Activated naive CD4-positive, alpha-beta T cell (primary cell): ENCODE measurements at places on chromosomes 12 and 14.

DNA sequence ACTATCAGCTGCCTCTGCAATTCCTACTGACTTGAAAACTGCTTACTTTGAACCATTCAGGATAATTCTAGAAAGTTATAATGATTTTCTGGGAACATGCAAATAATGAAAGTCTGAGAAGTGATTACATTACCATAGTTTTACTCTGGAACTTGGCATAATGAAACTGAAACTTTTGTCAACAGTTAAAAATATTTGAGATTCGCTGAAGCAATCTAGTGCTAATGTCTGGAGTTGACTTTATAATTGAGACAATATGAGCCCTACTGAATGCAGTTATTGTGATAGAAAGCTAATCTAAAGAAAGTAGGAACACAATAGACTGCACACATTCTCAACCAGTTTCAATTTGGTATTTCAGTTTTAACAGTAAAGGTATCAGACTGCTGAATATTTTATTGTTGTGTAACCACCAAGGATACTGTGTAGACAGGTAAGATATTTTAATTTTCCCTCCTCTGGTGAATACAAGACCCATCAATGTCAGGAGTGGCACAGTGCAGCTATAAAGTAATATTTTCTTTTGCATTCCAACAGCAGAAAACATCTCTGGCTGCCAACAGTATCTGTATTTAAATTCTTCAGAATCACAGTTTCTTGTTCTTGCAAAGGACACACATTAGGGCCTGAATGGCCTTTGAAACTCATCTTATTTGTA is 483.5 kb downstream of the ATP23 start:
- no peak for DNase-seq

DNA sequence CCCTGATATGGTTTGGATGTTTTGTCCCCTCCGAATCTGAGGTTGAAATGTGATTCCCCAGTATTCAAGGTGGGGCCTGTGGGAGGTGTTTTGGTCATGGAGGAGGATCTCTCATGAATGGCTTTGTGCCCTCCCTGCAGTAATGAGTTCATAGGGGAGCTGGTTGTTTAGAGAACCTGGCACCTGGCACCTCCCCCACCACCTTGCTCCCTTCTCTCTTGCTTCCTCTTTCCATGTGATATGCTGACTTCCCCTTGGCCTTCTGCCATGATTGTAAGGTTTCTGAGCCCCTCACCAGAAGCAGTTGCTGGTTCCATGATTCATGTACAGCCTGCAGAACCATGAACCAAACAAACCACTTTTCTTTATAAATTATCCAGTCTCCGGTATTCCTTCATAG is 32.6 kb downstream of the CD163L1 start:
- no peak for DNase-seq

DNA sequence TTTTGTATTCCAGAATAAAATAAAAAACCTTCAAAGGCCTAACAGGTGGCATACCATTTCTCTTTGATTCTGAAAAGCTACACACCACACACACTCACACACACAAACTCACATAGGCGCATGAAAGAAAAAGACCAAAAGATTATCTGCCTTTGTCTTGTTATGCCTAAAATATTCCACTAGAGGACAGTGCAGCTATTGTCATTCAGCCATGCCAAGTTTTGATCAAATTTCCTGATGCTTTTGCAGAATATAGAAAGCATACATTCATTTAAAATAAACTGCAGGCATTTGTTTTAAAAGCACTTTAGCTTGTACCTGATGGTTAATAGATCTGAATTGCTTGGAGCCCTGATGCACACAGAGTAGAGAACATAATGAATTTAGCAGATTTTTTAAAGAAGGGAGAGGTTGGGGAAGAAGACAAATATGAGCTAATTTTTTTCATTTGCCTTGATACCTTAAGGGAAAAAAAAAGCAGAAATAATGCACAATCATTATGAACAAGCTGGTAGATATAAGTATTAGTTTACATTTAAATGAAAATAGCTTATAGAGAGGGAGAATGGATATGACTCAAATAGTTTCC is 1766.9 kb upstream of the SEL1L start:
- no peak for DNase-seq

- no peak for DNase-seq
Measured at GRCh38 chr14:105876158-105876557, 349.8 kb downstream of the TMEM121 start.

DNA sequence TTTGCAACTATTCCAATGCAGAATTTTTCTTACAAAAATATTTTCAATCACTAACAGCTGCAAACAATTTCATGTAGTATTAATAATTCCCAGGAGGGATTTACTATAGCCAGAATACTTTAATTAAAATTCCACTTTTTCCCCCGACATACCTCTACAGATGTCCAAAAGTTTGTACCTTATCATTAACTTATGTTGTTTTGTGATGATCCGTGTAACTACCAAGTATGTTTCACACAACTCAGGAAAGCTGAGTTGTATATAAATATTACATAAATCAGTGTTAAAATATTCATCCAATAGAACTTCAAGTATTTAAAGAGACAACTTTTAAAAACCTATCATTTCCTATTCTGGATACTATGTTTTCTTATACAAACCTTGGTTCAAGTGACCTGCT is 2.4 kb downstream of the EPS8 start:
- no peak for DNase-seq

- no peak for DNase-seq
Measured at GRCh38 chr12:1776170-1776921, 44.0 kb upstream of the LRTM2 start.

DNA sequence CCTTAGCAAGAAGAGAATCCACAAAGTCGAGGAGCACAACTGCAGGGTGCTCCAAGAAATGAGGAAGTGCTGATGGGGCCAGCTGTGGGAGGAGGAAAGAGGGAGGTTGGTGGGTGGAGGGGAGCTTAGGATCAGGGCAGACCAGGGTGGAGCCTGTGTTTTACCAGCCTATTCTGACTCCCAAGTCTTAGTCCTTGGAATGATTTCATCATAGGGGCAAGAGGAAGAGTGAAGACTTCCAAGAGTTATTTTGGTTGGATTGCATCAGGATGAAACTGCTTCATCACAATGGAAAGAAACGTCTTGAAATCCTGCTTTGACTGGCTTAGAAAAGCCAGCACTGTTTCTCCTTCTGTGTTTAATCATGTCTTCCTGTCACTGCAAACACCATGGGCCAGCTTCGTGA is 194.0 kb downstream of the DPF3 start:
- no peak for DNase-seq

GRCh38 chr14:103510724-103511693 is 11.6 kb downstream of the CKB start:
- no peak for DNase-seq

DNA sequence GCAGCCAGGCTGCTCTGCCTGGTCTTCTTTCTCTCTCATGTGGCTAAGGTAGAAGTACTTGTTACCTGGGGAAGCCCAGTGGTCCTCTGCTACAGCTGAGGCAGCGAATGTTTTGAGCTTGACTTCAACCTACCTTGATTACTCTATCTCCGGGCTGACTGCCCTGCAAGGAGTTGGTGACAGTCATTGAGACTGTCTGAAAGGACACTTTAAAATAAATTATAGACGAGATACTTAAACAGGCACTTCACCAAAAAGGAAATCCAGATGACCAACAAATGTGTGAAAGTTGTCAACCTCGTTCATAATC is 474 bp upstream of the CIT start:
- DNase-seq: no peak

DNA sequence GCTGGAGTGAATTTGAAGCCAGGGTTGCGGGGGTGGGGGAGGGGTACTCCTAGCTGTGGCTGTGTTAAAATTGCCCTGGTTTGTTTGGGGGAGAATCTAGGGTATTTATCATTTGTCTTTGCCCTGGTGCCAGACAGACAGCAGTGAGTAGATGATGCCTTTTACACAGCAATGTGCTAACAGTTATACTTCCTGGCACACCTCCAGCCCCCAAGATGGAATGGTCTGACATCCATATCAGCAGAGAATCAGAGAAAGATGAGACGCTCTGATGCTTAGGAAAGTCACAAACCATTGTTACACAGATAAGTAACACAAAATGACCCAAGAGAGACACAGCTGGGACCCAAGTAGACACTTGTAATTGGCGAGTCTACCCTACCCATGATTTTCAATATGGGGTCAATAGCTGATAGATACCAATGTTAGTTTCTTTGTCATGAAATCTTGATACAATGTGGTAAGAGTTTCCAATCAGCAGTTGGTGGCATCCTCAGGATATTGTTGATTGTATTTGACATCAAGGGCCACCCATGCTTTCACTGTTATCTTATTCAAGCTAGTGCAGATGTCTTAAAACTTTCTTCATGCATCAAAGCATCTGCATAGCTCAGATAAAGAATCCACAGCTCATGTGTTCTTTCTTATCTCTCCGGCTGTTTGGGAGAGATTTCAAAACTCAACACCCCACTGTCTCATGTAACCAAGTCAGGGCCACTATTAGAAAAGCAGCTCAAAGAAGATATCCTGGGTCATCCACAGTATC is 2.6 kb upstream of the PRKAB1 start:
- DNase-seq: no peak

DNA sequence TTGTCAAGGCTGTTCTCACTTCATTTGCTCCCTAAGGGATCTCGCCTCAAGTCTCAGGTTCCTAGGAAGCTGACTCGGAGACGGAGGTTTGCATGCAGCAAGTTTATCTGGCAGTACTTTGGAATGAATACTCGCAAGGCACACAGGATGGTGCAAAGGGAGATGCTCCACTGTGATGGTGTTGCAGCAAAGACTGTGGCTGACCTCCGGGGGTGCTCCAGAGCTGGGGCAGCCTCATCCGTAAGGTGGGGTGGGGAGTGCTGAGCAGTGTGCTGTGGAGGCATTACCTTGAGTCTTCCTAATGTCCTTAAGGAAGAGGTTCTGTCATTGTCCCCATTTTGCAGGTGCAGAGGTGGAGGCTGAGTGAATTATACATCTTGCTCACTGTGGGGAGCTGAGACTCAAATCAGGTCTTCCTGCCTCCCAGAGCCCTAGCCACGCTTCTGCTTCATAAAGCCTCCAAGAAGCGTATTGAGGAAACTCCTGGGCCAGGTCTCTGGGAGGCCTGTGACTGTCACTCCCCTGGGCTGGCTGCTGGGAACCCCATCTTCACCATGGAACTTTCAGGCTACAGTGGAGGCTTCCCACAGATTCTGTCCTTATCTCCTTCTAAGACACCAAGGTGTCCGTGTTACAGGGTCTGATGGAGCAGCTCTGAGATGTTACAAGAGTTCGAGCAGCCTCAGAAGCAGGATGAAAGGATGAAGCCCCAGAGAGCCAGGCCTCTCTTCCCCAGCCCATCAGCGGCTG is 39.5 kb downstream of the GALNT16 start:
- no peak for DNase-seq

DNA sequence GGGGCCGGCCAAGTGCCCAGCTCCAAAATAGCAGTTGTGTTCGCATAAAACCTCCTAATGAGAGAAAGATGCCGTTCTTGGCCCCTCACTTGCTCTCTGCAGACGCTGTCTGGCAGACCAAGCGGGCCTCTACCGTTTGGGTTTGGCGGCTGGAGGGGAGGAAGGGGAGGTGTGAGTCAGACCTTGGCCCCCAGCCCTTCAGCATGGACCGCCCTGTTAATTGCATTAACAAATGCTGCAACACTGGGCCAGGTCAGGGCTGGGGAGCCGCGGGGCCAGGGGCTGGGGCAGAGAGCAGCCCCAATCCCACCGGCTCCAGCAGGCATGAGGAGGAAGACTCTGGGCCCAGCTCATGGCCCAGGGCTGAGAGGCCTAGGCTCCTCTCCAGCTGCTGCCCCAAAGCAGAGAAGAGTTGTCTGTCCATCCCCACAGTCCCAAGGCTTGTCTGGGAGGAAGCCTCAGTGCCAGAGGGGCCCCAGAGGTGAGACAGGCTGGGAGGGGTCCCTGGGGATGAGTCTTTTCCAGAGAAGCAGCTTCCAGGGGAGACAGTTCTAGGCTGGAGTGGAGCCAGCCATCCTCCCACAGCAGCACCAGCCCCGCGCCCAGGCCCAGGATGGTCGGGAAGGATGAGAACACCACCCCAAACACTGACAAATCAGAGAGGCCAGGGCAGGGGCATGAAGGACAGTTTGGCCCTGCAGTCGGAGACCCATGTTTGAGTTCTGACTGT is 16.9 kb downstream of the LTBP2 start:
- no peak for DNase-seq

DNA sequence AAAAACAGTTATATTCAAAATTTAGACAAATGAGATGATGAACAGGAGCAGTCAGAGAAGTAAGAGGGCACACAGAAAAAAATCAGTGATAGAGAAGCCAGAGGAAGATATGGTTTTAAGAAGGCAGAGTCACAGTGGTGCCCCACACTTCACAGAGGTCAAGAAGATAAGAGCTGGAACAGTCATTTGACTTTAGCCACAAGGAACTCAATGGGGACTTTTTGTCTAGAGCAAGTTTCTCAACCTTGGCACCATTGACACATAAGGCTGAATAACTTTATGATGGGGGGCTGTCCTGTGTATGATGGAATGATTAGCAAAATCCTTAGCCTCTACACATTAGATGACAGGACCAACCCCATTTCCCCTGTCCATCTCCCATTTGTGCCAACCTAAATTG is 172.8 kb upstream of the PLEKHG7 start:
- no peak for DNase-seq

- DNase-seq: no peak
Measured at GRCh38 chr14:39342768-39343167, 89.5 kb downstream of the FBXO33 start.

GRCh38 chr12:75419841-75420240 is 29.0 kb downstream of the GLIPR1L2 start:
- no peak for DNase-seq

DNA sequence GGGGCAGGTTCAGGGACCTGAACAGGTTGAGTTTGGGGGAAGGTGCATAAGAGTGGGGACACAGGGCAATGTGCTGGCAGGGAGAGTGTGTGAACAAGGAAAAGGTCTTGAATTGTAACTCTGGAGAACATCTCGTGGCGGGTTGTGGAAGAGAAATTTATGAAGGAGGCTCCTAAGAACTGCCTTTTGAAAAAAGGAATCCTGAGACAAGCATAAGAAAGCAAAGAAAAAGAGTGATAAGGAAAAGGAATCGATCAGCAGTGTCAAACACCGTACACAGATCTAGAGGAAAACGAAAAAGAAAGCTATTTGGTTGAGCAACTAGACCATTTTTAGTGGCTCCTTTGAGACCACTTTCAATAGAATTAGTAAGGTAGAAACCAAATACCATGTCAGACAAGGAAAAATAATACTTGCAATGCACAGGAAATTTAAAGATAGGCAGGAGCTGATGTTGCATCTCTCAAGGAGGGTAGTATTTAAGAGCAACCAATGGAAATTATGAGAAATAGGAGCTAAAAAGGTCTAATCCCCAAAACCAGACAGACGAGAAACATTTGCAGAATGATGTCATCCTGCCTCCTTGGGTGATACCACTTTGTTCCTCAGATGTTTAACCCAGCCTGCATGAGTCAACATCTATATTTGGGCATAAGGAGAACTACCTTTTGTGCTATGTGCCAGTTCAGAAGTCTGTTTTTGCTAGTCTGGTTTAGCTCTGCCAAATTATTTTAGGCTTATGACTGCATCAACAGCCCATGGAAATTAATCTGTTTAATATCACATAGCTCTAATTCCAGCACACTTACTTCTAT is 64.5 kb upstream of the STK38L start:
- no peak for DNase-seq

DNA sequence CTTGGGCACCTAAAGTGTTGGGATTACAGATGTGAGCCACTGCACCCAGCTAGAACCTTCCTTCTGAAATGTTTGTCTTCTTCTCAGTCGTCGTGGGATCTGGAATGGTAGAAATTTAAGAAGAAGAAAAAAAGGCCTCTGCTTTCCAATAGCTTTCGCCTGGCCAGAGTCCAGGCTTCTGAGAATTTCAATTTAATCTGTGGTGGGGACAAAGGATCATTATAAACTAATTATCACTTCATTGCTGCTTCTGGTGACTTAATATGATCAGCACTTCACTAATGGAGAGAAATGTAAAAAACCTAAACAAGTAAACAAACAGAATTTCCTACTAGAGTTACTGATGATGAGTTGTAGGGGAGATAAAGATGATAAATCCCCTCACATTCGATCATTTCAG is 51.3 kb downstream of the CFAP251 start:
- DNase-seq: no peak
